ENCODE measurements at places on chromosomes 16 and 17. TPM values are rescaled to one million over a fixed set of nuclear protein-coding genes. Genes with fewer than 3 reads are reported as not detected.

Gene BCL6B
- total RNA-seq: 0.86 TPM

Gene MT4
- not detected for total RNA-seq

Gene DNAI2
- 0.70 TPM for total RNA-seq

Gene SLC35G6
- not detected for total RNA-seq

Gene FAM20A
- not detected for total RNA-seq

Gene KCNH4
- total RNA-seq: 1.2 TPM

Gene ABR
- 56.2 TPM for total RNA-seq

Gene COX10
- total RNA-seq: 31.3 TPM

Gene NXPH3
- total RNA-seq: 0.17 TPM

Gene SYT17
- total RNA-seq: not detected

Gene MT1M
- not detected for total RNA-seq

Gene KRTAP9-2
- not detected for total RNA-seq

Gene DOC2B
- 0.13 TPM for total RNA-seq

Gene TNFRSF13B
- not detected for total RNA-seq

Gene MIS12
- 41.3 TPM for total RNA-seq

Gene KRT16
- not detected for total RNA-seq

Gene ZCCHC14
- total RNA-seq: 4.7 TPM

Gene CCL8
- total RNA-seq: not detected

Data from activated CD8-positive, alpha-beta memory T cell treated with anti-CD3 and anti-CD28 coated beads for 36 hours (primary cell).